ENCODE measurements at places on chromosomes 2 and 18. TPM values are rescaled to one million over a fixed set of nuclear protein-coding genes. Genes with fewer than 3 reads are reported as not detected.

GRCh38 chr2:100423631-100424030, 6.2 kb upstream of the CHST10 start:
- DNase-seq = no peak

- DNase-seq = no peak
Measured at GRCh38 chr2:50491541-50492476, 540.1 kb downstream of the NRXN1 start.

Gene AQP12A
- total RNA-seq = not detected

GRCh38 chr2:2667690-2668089, 336.6 kb upstream of the MYT1L start:
- DNase-seq = no peak

- DNase-seq = no peak
Measured at GRCh38 chr2:166314022-166314759, 61.6 kb downstream of the SCN9A start.

DNA sequence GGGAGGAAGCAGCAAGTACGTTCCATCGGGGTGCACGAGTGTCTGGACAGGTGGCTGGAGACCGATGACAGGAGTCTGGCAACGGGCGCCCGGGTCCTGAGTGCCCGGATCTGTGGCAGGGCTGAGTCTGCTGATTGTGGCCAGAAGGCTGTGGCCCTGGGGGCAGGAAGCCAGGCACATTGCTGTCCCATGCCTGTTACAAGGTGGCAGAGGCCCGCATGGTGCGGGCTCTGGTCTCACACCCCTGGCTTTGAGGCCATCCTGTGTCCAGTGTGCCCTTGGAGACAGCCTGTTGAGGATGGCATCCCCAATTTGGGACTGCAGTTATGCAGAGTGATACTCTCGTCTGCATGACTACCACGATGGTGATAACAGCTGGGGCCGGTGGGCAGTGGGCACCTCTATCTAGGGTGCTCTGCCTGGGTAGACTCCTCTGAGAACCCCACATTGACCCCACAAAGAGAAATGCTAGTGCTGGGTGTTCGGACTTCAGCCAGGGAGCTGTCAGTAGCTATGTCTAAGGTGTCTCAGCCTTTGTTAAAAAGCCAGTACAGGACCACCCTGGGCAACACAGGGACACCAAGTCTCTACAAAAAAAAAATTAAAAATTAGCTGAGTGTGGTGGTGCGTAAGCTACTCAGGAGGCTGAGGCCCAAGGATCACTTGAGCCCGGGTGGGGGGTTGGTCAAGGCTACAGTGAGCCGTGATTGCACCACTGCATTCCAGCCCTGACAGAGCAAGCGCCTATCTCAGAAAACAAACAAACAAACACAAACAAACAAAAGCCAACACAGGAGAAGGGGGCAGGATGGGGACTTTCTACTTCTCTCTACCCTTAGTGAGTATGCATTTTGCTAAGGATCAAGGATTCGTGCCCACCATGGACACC, 88.3 kb downstream of the RHOB start:
- DNase-seq = no peak

GRCh38 chr2:39723946-39724827, 54.9 kb downstream of the THUMPD2 start:
- DNase-seq = no peak

DNA sequence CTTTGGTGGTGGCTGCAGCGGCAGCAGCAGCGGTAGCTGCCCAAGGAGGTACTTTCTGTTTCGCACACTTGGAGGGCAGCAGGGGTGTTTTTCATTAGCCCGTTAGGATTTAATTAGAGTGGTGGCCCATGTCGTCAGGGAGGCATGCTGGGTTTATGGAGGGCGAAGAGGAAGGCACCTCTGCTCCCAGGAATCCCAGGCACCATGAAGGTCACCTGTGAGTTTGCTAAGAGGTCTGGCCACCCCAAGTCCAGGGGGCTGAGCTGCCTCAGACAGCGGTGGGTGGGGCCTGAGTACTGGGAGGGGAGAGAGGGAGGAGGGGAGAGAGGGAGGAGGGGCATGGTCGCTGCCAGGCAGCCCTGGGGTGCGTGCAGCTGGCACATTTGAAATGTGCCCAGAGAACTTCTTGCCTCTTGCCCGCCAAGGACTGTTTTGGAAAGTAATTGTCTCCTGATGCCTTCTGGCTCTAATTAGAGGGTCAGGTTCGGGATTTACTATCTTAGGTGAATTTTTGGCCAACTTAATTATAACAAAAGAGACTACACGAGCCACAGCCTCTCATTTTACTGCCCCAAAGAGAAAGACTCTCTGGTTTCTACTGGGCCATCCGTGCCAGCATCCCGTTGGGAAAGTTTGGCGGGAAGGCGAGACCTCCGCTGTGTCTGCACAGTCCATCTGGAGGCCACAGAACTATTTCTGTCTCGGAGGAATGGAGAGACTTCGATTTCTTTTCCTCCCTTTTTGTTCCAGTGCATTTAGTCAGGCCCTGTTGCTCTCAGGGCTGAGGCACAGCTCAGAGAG, 62.0 kb downstream of the GLI2 start:
- no peak for DNase-seq

GRCh38 chr2:65863713-65864112, 431.3 kb upstream of the SPRED2 start:
- DNase-seq = no peak

Gene KLHL41
- total RNA-seq = 0.68 TPM

DNA sequence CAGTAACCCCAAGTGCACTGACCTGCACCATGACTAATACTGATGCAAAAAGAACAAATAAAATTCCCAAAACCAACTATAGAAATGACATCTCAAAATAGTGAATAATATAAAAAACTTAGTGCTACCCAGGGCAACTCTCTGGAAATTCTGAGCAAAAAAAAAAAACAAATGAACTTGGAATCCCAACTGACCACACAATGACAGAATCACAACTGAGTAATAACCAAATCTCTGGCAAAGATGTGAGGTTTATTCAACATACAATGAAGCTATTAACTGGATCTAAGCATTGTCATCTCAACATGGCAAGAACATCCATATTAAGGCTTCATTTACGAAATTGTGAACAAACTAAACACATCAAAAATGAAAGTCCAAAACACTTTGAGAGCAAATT, 22.7 kb downstream of the EXOC6B start:
- DNase-seq = no peak

- no peak for DNase-seq
Measured at GRCh38 chr2:215692387-215693079, 256.7 kb upstream of the FN1 start.

DNA sequence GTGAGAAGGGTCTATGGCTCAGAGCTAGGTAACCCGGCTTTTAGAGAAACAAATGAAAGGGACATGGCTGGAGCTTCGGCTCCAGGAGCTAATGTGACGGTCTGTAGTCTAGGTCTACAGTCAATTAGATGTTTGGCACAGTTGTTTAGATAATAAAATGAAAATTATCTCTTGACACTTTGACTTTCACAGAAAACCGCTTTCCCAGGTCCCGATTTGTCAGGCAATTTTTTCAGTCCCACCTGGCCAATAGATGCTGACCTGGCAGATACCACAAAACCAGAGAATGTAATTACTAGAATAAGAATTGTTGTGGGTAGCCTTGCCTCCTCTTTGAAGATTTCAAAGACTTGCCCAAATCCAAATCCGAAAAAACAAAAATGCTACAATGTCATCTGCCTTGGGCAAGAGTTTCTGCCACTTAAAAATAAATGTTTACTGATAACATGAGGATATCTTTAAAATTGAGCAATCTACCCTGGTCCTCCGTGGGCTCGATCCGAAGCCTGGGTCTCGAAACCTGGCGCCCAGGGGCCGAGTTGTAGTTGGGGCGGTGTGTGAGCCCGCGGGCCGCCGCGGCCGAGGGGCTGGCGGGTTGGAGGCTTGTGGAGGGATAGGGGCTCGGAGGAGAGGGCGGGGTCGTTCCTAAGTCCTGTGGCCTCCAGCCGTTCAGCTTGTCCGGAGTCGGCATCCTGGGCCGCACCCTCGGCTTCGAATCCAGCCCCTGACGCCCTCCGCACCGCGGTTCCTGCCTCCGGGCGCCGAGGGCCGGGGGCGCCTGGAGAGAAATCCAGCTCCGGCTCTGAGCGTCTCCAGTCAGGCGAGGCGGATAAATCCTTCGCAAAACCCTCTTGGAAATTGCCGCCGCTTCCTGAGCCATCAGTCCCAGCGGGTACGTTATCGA, 2.3 kb downstream of the EMX1 start:
- DNase-seq = no peak

- peak; percentile 65 for DNase-seq
Measured at GRCh38 chr2:96116879-96117533, 635 bp upstream of the ADRA2B start.

GRCh38 chr2:229169751-229170150, 101.3 kb downstream of the PID1 start:
- DNase-seq = no peak

DNA sequence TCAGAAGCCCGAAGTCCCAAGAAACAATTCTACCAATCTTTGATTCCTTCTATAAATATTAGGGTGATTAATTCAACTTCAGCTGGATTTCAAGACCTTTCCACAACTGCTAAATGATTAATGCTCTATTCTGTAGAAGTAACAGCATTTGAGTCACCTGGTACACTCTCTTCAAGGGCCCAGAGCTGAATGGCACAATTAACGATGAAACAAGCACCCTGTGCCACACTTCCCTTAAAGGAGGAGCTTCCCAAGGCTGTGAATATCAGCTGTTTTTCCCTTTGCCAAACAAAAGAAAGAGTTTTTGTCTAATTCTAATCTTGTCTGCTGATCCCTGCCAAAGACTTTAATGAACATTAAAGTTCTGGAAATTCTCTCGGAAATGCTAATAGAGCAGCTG, 56.0 kb downstream of the BOD1L2 start:
- DNase-seq = no peak

DNA sequence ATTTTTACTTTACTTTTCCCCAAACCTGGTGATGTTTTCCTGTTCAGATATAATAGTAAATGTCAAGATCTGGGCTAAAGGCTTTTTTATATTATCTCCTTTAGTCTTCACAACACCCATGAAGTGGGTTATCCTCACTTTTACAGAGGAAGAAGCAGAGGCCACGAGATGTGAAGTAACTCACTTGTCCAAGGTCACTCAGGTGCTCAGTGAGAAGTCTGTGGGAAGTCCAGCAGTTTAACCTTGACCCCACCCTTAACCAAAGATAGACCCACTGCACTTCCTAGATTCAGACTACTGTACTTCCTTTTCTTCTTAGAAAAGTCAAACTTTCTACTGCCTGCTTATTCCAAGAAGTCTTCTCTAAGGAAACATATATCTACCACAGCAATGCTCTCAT, 56.3 kb upstream of the STAT1 start:
- no peak for DNase-seq

Gene NR4A2
- 4.0 TPM for total RNA-seq

GRCh38 chr2:137944714-137945113, 19.6 kb upstream of the HNMT start:
- DNase-seq = no peak

DNA sequence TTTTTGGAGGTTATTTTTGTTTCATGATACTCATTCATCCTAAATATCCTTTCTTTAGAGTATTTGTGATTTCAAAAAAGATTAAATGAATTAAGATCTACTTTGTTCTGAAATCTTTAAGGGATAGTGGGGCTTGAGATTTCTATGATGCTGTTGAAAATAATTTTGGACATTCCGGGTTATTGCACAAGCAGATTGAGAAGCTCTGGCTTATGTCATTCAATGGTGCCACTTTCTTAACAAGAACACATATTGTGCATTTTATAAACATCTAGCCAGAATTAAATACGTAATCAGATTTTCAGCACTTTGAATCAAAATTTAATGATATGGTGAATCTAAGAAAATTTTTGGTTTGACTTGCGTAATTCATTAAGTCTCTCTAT, 207.7 kb upstream of the COL3A1 start:
- DNase-seq = no peak

Gene GAL3ST2
- not detected for total RNA-seq

Gene SLC8A1
- 58.5 TPM for total RNA-seq

Gene MC2R
- total RNA-seq = not detected

Gene CNDP1
- not detected for total RNA-seq

DNA sequence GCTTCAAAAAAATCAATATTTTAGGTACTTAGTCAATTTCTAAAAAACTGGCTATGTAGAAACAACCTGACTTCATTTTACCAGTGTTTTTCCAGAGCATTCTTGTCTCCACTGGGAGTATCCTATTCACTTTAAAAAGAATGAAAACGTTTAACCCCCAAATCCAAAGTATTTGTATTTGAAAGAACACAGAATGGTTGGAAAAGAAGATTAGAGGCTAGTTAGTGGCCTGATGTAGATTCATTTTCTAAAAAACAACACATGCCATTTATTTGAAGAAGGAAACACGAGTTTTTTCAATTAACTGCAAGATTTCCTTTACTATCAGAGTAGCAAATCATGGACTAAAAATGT, 74.6 kb downstream of the PLEKHM3 start:
- no peak for DNase-seq

DNA sequence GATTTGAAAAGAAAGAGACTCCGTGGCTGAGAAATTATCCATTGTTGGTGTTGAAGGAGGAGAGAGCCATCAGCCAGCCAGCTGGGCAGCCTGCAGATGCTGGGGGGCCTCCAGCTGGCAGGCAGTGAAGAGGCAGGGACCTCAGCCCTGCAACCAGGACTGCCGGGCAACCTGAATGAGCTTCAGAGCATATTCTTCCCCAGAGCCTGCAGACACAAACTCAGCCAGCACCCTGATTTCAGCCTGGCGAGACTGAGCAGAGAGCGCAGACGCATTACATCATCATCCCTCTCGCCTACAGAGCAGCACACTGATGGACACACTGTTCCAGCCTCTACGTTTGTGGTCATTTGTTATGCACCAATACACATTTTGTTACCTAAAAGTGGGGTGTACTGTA, 150.7 kb upstream of the RAB6C start:
- no peak for DNase-seq

GRCh38 chr2:195408196-195408595, 248.8 kb upstream of the SLC39A10 start:
- DNase-seq = no peak

- no peak for DNase-seq
Measured at GRCh38 chr18:52652391-52652790, 312.4 kb downstream of the DCC start.

GRCh38 chr18:45654677-45655076, 39.4 kb downstream of the SLC14A2 start:
- no peak for DNase-seq

DNA sequence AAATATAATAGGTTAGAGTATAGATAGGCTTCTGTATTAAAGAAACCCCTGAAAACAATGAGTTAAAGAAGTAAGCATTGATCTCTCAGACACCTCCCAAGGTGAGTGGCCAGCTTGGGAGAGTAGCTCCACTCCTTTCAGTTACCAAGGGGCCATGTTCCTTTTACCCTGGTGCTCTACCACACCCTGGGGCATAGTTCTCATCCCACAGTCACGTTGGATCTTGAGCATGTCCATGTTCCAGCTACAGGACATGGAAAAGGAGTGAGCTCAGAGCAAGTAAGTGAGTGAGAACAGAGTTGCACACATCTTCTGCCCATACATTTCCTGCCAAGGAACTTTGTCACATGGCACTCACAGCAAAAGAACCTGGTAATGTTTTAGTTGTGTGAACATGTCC, 325.9 kb upstream of the SLC39A10 start:
- no peak for DNase-seq

Measured in lower lobe of right lung (tissue), 2 donors.